NAMALWA (cell line): ENCODE measurements at places on chromosomes 2 and 18.

DNA sequence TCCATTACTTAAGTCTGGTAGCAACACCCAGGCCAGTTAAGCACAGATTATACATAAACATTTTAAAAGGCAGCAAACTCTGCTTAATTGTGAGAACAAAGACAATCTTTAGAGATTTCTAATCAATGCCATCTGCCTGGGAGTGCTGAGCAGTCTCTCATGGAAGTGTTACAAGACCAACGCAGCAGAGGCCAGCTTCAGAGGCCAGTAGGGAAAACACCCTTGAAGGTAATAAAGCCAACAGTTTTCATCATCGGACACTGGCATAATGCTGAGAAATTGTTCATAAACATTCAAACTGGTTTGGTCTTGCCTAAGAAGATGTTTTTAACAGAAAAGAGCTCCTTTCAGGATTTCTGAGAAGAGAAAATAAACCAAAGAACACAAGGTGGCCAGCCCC is 35.0 kb downstream of the EPB41L3 start:
- no peak for DNase-seq

- DNase-seq: no peak
These were observed 176.0 kb downstream of the ACKR3 start for GRCh38 chr2:236745420-236746210.

DNA sequence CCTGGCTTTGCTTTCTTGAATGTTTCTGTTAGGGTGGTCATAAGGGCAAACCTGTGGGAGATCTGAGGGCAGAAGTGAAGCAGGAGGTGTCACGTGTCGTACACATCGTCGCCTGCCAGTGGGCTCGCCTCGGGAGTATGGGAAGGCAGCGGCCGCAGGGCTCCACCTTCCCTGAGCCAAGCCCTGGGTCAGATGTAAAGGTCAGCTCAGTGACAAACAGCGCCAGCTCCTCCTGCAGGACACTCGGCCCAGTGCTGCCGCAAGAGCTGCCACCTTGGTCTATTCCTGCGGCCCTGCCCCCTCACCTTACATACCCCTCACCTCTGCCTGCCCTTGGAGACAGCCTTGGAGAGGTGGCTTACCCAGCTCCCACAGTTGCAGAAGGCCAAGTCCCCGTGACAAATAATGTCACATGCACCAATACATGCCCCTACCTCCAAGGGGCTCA is 64.2 kb downstream of the PSMG2 start:
- DNase-seq: no peak

DNA sequence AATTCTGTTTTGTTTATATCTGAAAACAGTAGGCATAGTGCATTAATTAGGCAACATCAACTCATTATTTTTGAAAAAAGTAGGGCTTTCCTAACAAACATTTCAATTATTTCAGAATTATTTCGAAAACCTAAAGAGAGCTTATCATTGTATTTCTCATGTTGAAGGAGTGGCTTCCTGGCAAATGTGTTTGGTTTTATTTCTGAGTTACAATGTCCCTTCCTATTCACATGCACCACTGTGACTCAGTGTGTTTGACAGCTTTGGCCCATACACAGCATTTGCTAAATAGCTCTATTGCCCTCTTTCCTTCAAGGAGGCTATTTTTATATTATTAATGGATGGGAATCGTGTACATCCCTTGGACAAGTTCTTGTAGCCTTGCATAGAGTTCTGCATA is 205.9 kb downstream of the PTGR3 start:
- DNase-seq: no peak

GRCh38 chr18:2293109-2293839 is 278.0 kb downstream of the METTL4 start:
- DNase-seq: peak; percentile 42

- no peak for DNase-seq
These were observed 872 bp downstream of the ASB1 start for GRCh38 chr2:238427435-238428162.

- DNase-seq: no peak
These were observed 4.0 kb downstream of the BAZ2B start for GRCh38 chr2:159612255-159612901.
